ENCODE measurements at places on chromosomes 1 and 21.

DNA sequence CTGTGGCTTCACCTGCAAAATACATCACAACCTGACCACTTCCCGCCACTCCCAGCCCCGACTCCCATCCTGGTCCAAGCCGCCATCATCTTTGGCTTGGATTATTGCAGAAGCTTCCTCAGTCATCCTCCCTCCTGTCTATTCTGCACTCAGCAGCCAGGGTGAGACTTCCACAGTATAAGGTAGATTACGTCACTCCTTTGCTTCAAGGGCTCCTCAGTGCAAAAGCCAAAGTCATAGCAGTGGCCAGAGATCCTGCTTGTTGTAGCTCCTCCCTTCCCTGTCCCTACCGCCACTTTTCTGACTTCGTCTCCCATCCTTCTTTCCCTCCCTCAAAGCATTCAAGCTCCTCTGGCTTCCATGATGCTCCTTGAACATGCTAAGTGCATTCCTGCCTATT lies 152.8 kb downstream of the GRIK3 start:
- DNase-seq = no peak

- no peak for DNase-seq
These were observed 1784.5 kb downstream of the MRPL39 start for GRCh38 chr21:23822760-23823159.

- DNase-seq = no peak
These were observed 22.7 kb downstream of the RIT1 start for GRCh38 chr1:155888481-155888880.

DNA sequence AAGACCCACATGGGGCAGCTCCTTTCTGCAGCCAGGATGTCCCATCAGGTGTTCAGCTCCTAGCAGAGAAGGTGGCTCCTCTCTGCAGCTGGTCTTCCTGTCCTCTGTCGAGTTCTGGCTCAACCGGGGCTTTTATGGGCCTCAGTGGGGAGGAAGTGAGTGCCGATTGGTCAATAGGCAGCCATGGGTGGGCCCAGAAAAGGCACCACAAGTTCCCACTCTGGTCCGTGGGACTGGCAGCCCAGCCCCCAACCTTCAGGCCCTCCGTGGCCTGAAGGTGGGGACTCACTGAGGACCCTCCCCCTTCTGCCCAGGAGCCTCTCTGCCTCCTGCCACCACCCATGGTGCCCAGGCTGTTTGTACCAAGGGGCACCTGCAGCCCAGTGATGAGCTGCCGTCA lies 161.7 kb upstream of the DUSP10 start:
- DNase-seq = no peak

DNA sequence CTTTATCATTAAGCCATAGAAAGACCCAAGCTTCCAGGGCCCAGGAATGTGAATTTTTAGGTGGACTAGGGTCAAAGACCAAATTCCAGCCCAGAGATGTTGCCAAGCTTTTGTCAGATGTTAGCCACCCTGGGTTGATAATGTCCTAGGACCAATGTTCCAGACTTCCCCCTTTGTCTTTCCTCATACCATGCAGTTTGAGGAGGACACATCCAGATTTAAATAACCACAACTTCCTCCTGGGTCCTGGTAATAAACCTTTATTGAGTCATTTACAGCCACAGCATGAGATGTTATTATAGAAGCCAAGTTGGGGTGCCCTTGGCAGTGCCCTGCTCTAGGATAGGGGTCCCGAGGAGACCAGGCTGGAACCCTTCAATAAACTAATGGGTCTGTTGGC lies 5.9 kb downstream of the TNR start:
- no peak for DNase-seq

GRCh38 chr1:50422675-50422945 lies 633 bp downstream of the DMRTA2 start:
- no peak for DNase-seq

GRCh38 chr1:197008861-197009260 lies 31.5 kb downstream of the CFHR5 start:
- DNase-seq = no peak

DNA sequence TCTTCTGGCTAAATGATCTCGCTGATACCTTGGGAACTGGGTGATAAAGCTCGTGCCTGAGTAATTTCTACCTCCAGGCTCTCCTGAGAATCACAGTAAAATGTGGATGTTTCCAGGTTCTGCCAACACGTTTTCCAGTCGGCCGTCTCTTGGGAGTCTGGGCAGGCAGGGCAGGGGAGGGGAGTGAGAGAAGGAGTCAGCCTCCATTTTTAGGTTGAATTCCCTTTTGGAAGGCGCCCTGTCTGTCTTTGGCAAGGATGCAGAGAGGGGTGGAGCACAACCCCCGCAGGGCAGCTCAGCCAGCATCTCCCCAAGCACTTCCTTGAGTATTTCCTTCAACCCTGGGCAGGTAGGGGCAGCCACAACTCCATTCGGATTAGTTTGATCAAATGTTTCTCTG lies 15.5 kb upstream of the ACTRT2 start:
- no peak for DNase-seq

DNA sequence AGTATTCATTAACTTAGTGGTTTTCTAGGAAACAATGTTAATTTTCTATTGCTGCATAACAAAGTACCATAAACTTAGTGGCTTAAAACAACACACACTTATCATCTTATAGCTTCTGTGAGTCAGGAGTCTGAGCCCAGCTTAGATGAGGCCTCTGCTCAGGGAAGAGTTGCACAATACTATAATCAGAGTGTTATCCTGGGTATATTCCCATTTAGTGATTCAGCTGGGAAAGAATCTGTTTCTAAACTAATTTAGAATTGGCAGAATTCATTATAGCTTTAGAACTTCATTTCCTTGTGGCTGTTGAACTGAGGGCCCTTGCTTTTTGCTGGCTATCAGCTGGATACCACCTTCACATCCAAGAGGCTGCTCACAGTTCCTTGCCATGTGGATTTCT lies 515.5 kb downstream of the BRINP3 start:
- no peak for DNase-seq

DNA sequence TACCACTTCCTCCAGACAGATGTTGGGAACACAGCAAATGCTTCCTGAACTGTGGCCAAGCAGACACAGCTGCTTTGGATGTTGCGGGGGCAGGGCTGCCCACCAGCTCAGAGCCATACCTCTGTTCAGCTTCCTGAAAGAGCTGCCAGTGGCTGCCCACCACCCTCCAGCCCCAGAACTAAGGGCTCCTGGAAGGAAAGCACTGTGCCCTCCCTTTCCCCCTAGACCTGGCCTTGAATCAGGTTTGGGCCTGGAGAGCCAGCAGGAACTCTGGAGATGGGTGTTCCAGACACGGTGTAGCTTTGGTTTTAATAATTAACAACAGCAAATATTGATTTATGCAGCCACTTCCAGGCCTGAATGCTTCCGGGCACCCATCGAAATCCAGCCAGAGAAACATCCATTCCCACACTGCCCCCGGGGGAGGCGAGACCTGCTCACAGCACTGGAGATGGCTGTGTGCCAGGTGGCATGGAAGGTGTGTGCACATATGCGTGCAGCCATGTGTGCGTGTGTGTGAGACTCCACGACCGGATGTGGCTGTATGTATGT lies 45.7 kb downstream of the RAP1GAP start:
- DNase-seq = no peak

DNA sequence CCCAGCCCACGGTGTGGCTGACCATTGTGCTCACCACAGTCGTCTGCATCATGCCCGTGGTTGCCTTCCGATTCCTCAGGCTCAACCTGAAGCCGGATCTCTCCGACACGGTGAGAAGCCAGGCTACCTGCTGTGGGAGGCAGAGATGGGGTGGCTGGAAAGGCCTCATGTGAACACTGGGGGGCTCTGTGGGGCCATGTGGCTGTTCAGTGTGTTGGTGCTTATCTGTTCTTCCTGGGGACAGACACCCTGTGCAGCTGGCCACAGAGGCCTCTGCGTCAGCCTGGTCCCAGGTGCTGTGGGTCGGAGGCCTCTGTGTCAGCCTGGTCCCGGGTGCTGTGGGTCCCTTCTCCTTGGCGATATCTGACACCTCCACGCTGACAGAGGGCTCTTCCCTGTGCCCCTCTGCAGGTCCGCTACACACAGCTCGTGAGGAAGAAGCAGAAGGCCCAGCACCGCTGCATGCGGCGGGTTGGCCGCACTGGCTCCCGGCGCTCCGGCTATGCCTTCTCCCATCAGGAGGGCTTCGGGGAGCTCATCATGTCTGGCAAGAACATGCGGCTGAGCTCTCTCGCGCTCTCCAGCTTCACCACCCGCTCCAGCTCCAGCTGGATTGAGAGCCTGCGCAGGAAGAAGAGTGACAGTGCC lies 23.2 kb downstream of the ATP8B2 start:
- no peak for DNase-seq

- no peak for DNase-seq
These were observed 80.5 kb upstream of the WARS2 start for GRCh38 chr1:119220991-119221390.

- no peak for DNase-seq
These were observed 29.6 kb downstream of the KCNN3 start for GRCh38 chr1:154840269-154841176.

DNA sequence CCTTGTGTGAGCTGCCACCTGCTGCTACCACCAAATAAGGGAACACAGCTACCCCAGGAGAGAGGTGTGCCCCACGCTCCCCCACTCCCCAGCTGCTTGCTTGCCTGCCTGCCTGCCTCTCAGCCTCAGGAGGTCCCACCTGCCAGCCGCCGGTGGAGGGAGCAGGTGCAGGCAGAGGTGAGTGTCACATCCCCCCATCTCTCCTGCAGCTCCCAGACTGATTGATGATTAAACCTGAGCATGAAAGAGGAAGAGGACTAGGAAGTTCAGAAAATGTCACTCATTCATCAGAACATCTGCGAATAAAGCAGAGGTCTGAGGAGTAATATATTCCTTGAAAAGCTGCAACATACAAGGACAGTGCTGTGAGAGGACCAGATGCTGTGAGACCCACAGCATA lies 58.6 kb upstream of the HIVEP3 start:
- DNase-seq = no peak

GRCh38 chr1:205851993-205852392 lies 2.1 kb upstream of the PM20D1 start:
- DNase-seq = no peak

DNA sequence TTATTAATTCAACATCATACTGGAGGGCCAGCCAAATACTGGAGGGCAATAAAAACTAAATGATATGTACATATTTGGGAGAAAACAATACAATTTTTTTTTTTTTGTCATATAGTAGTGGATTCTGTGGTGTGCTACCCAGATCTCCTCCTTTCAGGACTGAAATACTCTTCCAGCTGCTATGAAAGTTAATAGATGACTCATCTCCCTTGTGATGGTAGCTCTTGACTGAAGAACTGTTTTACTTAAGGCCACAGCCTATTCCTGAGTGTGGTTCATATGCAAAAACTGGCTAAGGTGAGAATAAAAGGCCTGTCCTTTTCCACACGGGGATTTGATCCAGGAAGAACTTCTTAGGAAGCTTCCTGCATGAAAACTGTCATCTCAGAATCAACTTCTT lies 307.9 kb downstream of the HLX start:
- no peak for DNase-seq

GRCh38 chr1:232628335-232629249 lies 1.3 kb downstream of the SIPA1L2 start:
- no peak for DNase-seq

- DNase-seq = no peak
These were observed 7.1 kb upstream of the FAM131C start for GRCh38 chr1:16080422-16081150.
